ENCODE measurements at places on chromosomes 7 and 10.

- DNase-seq: no peak
Measured at GRCh38 chr7:34177476-34177875, 272.1 kb downstream of the BMPER start.

DNA sequence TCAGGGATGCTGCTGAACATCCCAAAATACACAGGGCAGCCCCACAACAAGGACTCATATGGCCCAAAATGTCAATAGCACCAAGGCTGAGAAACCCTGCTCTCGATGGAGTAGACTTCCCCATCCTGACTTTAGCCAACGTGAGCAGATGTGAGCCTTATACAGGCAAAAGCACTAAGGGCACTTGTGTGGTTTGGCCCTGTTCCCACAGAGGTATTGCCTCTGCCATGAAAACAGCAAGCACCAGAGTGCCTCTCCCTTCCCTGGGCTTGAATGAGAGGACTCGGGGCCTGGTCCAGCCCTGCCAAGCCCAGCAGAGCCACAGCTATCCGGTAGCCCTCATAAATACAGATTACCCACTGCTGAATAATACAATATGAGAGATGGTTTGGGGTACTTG, 47.5 kb downstream of the ACSM6 start:
- DNase-seq: no peak

- peak; percentile 11 for DNase-seq
Measured at GRCh38 chr7:134140889-134141867, 14.0 kb downstream of the LRGUK start.

- DNase-seq: no peak
Measured at GRCh38 chr10:98349508-98349922, 65.5 kb downstream of the PYROXD2 start.

DNA sequence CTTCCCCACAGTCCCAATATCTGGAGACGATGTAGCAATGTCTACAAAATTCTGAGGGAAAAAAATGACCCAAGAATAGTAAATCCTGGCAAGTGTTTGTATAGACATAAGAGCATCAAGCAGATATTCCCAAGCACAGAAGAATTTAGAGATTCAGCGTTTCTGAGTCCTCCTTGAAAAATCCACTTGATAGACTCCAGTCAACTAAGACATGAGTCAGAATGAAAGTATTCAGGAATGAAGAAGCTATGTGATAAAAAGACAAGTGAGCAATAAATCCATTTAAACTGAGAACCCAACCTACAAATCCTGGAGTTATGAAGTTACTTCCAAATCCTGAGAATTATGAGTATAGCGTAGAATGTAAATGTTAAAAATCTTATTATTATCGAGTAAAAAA, 86.1 kb upstream of the NPY start:
- no peak for DNase-seq

GRCh38 chr7:67343572-67343971, 346.9 kb downstream of the TYW1 start:
- no peak for DNase-seq

DNA sequence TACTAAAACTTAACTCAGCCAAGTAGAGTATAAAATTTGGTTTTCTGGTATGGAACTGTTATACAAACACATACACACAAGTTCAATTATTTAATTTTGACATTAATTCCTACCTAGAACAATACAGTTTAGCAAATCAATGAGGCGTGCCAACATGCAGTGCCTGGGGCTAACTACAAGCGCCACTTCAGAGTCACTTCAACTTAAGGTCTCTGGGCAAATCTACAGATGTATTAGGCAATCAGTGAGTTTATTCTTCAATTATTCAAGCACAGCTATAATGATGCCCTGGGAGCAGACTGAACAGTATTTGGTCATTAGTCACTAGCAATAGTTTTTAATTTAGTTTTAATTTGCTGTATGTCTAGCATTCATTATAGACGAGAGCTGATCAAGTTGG, 51.6 kb downstream of the HIBADH start:
- no peak for DNase-seq

DNA sequence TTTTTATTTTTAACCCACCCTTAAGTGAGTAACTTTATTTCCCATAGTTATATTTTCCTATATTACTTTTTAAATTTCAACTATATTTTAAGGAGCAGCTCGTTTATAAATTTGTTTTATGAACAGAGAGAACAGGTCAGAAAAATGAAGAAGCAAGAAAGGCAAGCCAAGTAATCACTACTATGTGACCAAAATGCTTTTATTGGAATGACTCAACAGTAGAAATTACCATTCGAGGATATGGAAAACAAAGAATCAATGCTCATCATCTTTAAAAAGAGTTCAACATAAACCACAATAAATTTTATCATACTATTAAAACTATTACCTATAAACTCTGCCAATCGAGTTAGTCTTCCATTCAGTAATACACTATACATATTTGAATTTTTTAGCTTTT, 7.6 kb downstream of the HERC4 start:
- DNase-seq: no peak

- no peak for DNase-seq
Measured at GRCh38 chr7:40990841-40991240, 712.0 kb downstream of the INHBA start.

GRCh38 chr10:60960913-60961312, 16.9 kb upstream of the RHOBTB1 start:
- no peak for DNase-seq

- no peak for DNase-seq
Measured at GRCh38 chr7:81294897-81295515, 376.2 kb upstream of the SEMA3C start.

DNA sequence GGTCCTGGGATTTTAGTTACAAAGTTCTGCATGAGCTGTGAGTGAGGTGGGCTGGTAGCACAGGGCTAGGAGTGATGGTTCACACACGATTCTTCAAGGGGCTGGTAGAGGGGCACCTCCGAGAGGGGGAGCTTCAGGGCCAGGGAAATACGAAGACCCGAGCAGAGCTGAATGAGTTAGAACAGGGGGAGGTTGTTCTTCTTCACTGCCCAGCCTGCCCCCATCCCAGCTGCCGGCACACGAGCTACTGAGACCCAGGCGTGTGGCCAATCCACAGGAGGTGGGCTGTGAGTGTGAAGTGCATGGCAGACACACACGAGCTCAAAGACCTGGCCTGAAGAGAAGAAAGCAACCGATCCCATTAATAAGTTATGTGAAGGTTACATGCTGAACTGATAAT, 256.2 kb upstream of the ZNF32 start:
- no peak for DNase-seq
